ENCODE measurements at places on chromosomes 5 and 9.

DNA sequence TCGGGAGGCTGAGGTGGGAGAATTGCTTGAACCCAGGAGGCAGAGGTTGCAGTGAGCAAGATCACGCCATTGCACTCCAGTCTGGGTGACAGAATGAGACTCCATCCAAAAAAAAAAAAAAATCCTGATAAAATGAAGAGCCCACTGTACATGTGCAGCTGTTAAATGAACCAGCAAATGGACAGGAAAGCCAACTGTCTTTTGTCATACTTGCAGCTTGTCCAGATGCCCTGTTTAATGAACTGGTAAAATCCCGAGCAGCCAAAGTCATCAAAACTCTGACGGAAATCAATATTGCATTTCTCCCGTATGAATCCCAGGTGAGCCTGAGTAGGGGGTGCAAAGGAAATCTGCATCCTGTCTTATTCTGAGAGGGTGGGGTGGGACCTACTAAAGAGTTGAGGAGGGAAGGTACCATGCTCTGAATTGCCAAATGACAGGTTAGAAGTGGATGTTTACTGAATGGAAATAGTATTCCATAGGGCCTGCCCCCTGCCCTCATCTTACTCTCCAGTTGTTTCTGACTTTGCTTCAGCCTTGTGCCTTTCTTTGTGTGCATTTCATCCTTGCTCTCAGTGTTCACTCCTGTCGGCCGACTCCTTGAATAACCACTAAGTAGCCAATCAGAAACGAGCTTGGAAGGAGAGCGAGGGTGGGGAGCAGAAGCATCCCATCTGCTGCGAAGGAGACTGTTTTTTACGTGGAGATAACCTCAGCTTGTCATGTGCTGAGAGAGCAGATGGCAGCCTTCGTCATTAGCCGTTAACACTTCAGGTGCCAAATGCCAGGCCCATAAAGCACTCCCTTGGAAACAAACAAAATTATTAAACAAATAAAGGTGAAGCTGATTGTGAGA, 45.7 kb upstream of the CFAP157 start:
- no peak for DNase-seq

- DNase-seq: no peak
Measured at GRCh38 chr9:108911820-108912219, 22.1 kb downstream of the ELP1 start.

- no peak for DNase-seq
Measured at GRCh38 chr5:77321793-77322394, 111.4 kb downstream of the PDE8B start.

DNA sequence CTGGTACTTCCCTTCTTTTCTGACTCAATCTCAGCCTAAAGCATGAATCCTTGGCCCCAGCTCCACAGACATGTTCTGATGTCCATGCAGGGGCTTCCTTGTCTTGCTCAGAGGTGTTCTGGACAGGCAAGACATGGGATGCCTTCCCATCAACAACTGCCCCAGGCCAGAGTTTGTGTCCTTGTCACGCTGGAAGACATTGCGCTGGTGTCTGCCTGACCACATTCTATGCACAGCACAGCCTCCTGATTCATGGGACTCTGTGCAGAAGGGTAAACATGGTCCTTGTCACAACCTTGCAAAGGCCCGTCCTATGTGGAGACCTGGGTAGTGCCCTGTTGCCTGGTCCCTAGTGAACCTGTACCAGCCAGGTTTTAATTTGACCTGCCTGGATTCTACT, 212.2 kb downstream of the FSTL4 start:
- DNase-seq: no peak

DNA sequence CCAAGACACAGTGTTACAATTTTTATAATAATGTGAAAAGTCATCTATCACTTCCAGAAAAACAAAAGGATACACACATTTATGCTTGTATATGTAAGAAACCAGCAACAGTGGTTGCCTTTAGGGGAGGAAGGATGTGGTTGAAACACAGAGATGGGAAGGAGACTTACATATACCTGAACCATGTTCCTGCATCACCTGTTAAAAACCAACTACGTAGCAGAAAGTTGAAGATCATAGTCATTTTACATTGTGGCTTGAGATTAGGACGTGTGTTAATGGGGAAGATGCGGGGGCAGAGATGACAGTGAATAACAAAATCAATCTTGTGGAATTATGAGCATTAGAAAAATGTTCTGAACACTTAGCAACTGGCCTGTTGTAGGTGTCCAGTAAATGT, 307.3 kb downstream of the MLLT3 start:
- DNase-seq: no peak

DNA sequence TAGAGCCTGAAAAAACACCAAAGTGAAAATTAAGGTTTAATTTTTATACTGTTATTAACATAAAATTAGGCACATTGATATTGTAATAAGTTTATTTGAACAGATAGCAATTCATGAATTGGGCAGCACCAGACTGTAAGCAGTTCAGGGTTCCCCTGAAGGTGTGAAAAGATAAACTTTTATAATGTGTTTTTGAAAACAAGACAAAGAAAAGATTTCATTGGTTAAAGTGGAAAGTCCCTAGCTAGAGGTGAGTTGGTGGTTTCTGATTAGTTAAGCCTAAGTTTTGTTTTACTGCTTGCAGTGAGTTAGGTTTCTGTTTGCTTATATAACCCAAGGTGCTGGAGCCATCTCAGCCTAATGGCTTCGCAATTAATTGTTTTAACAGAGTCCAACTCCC, 96.5 kb upstream of the RPS23 start:
- no peak for DNase-seq

GRCh38 chr5:55570570-55570969, 35.8 kb upstream of the PLPP1 start:
- no peak for DNase-seq

- no peak for DNase-seq
Measured at GRCh38 chr5:149578896-149579295, 2.4 kb upstream of the ARHGEF37 start.

DNA sequence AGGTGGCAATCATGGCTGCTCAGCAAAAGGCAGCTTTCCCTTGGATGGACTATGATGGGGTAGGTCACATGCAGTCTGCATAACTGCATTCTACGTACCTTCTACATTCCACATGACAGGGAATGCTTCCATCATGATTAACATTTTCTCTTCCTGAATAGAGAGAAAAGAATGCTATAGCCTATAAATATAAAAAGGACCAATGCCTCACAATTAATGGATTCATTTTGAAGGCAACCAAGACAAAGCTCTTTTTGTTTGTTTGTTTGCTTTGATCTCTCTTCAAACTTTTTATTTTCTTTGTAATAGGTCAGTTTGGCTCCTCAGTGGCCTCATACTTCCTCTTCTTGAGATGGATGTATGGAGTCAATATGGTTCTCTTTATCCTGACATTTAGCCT, 201.3 kb downstream of the ALDH1A1 start:
- no peak for DNase-seq

DNA sequence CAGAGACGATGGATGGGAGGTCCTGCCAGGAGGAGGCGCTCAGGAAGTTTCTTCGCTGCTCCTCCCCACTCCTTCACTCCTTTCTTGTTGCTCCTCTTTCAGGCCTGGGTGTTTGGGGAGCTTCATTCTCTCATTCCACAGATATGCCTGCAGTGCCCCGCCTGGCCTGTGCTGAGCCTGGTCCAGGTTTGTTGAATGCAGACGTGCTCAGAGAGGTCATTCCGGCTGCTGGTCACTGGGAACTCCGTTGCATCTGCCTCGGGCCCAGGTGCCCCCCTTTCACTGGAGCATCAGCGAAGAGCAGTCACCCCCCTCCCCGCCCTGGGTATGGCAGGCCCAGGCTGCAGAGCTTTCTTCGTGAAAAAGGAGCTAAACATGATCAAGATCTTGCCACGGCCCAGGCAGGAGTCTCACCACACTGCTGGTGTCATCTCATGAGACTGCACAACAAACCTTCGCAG, 15.5 kb downstream of the SURF6 start:
- no peak for DNase-seq

DNA sequence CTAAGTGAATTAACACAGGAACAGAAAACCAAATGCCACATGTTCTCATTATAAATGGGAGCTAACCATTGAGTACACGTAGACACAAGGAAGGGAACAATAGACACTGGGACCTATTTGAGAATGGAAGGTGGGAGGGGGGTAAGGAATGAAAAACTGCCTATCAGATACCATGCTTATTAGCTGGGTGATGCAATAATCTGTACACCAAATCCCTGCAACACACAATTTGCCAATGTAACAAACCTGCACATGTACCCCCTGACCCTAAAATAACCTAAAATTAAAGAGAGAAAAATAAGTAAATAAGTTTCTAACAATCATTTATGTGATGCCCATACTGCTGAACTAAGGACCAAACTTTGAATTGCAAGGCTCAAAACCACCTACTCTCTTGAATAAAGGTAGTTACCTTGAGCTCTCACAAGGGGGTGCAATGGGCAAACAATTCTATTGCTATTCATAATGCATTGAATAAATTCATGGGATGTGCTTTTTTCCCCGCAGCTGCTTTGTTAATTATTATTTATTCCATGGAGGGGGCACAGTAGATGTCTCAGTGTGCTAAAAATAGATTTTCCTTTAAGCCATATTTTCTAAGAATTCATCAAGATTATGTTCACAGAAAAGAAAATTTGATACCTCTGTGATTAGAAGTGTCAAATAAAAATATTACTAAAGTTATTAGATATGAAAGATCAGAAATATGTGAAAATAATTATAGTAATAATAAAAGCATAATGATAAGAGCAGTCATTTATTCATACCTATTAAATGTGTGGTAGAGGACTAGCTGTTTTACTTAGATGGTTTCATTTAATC, 76.2 kb upstream of the PTPN3 start:
- DNase-seq: peak; percentile 69

DNA sequence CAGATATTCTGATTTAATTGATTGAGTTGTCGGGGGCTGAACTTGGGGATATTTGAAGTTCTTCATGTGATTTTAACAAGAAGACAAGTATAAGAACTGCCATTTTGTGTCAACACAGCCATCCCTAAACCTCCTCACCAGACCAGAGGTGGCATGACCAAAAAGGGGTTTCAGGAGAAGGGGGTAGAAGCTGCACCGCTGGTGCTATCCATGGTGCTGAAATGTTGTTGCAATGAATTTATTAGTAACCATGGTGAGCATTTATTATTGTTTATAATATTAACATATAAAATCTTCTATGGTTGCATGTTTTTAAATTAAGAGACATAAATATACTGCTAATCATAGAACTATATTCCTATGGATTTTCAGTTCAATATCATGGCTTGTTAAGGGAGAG, 72.3 kb downstream of the GNA14 start:
- DNase-seq: peak; percentile 28

- no peak for DNase-seq
Measured at GRCh38 chr5:180173875-180174586, 35.0 kb downstream of the RASGEF1C start.

GRCh38 chr5:106135473-106135872, 1535.3 kb downstream of the EFNA5 start:
- DNase-seq: no peak

DNA sequence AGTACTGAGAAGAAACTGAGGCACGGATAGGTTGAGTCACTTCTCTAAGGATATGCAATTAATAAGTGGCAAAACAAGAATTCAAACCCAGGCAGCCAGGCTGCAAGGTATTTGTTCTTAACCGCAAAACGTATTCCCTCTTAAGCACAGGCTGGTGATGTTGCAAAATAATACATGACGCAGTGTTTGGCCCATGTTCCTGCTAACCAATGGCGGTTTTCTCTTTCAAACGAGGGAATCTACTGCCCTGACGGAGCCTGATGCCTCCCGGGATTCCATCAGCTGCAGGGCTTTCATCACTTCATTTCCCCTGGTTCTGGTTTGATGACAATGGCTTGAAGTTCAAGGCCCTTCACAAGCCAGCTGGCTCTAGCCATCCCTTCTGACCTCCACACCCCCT, 154.8 kb downstream of the SLIT3 start:
- DNase-seq: no peak

GRCh38 chr5:139046551-139046950, 151.6 kb downstream of the SIL1 start:
- DNase-seq: peak; percentile 25

GRCh38 chr5:155148694-155149093, 135.1 kb downstream of the KIF4B start:
- no peak for DNase-seq

GRCh38 chr5:30287890-30288289, 905.6 kb upstream of the CDH6 start:
- no peak for DNase-seq

GRCh38 chr5:132981288-132981687, 17.9 kb upstream of the AFF4 start:
- DNase-seq: no peak

DNA sequence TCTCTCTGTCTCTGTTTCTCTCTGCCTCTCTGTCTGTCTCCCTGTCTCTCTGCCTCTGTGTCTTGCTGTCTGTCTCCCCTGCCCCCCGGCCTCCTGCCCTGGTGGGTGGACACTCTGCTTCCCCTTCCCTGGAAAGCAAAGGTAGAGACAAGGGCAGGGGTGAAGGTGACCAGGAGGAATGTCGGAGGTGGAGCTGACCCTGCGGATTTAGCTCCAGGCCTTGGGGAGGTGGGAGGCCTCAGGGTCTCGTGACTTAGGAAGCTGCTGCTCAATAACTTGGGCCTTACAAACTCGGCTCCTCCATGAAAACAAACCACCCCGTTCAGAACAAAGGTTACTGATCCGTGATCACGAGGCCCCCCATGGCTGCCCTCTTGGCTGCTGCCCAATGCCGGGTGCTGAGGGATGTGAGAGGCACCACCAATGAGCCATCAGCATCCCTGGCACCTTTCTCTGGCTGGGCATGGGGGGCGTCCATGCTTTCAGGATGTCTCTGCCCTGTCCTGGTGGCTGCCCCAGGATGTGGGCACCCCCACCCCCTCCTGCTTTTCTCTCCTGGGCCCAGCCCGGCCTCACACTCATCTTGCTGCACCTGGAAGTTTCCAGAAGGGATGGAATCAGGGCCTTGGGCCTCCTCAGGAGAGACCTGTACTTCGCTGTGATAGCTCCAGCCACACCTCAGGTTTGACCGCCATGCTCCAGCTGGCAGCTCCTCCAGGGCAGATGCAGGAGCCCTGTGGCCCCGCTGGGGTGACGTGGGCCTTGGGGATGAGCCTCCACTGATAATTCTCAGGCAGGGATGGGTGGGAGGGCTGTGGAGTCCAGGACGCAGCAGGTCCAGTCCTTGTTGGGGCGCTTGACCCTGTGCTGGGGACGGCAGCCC, 14.8 kb upstream of the SLC6A19 start:
- DNase-seq: no peak

DNA sequence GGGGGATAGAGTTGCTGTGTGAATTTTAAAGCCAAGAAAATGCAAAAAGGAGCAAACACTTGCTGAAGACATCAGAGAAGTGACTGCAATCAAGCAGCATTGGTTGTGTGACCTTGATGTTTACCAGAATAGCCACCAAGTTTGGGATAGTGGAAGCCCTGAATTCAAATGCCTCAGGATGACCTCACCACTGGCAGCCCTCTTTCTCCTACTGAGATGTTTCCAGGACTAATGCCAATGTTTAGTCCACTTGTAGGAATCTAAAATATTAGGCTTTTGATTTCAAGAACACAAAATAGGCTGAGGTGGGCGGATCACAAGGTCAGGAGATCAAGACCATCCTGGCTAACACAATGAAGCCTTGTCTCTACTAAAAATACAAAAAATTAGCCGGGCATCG, 112.2 kb upstream of the NUDT12 start:
- peak; percentile 8 for DNase-seq
